Suprapubic skin (tissue), 4 donors: ENCODE measurements at places on chromosomes 1 and 21. TPM values are rescaled to one million over a fixed set of nuclear protein-coding genes. Genes with fewer than 3 reads are reported as not detected.

TIE1 gene
- total RNA-seq = 19.0 TPM

OR2L8 gene
- total RNA-seq = not detected

SERTAD4 gene
- 8.5 TPM for total RNA-seq

KRTAP22-2 gene
- total RNA-seq = not detected

DNASE2B gene
- total RNA-seq = not detected
